ENCODE measurements at places on chromosomes 11 and 22.

GRCh38 chr11:85045716-85046115, 581.4 kb downstream of the DLG2 start:
- DNase-seq = no peak

DNA sequence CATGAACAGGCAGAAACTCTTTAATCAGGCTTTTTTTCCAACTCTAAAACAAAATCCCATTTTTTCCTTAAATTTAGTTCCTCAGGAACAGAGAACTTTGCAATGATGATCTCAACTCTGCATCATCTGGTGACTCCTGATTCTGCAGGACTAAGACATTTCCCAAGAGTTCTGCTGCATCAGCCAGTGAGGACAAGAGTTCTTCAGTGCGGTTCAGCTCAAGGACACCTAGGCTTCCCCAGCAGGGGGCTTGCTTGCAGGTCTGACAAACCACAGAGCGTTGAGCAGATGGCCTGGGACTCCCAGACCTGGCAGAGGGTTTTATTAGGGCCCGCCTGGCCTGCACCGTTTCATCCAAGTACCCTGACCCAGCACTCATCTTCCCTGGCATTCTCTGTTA, 6.4 kb downstream of the CDCA5 start:
- DNase-seq = no peak

DNA sequence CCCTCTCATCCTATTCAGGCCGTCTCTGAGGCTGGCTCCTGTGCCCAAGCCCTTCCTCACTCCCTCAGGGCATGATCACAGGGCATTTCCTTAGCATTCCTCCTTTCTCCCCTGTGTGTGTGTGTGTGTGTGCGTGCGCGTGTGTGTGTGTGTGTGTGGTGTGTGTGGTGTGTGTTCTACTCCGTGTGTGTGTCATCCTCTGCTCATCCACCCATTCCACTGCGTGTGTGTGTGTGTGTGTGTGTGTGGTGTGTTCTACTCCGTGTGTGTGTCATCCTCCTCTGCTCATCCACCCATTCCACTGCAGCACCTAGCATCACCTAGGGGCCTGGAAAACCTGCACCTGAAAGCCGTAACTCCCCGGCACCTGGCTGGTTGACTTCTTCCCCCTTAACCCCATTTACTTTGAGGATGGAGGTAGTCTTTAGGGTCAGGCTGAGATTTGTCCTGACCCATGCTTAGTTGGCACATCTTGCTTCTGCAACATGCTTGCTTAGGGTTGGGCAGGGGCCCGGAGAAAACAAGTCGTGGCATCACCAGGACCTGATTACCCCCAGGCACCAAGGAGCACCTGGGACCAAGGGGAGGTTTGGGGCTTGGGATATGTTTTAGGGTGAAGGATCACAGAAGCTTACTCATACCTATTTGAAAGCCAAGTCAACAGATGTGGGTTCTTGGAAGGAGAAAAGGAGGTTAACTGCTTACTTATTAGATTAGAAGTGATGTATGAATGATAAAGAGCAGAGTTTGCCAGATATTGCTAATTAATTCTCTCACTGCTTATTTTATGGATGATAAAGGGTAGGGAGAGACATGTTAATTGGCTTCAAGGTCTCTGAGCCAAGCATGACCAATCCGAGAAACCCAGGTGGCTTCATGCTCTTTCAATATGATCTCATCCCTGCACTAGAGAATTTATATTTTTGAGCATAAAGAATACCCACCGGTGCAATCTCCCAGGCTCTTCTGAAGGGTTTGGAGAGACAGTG, 18.9 kb downstream of the TIMP3 start:
- DNase-seq = no peak

GRCh38 chr11:78656327-78656726, 81.7 kb upstream of the NARS2 start:
- no peak for DNase-seq

GRCh38 chr22:25363474-25363873, 144.0 kb downstream of the CRYBB2 start:
- no peak for DNase-seq

- no peak for DNase-seq
These were observed 1.4 kb upstream of the GNAZ start for GRCh38 chr22:23068832-23069385.

DNA sequence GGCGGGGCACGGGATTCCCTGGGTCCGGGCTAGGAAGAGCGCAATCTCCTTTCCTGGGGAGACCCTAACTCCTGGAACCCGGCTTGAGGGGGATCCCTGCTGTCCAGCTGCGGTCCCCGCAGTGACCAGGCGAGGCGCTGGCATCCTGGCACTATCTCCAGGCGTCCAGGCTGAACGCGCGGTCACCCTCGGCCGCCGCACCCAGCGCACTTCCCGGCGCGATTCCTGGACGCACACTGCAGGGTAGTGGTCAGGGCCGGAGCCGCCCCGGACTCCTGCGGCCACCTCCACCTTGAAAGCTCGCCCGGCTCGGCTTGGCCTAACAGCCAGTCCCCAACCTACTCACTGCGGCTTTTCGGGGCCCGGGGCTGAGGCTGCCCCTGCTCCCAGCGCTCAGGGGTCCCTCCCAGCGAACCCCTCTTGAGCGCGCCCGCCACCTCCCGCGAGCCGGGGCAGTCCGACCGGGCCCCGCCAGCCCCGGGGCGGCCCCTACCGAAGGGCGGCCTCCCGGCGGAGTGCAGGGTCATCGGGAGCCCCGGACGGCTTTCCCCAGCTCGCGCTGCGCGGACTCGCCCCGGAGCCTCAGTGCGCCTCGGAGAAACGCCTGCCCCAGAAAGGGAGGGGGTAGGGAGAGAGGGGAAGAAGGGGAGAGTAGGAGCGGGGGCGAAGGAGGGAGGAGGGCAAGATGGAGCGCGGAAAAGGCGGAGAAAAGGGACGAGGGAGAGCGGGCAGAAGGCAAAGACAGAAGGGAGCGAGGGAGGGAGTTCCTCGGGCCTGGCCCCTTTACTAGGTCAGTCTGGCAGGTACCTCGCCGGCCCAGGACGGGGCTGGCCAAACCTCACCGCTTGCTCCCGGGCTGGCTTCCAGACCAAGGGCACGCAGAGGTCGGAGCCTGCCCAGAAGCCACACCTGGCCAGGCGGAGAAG, 1.0 kb downstream of the POU2AF3 start:
- DNase-seq = no peak

- DNase-seq = no peak
These were observed 1039.3 kb downstream of the NTM start for GRCh38 chr11:132409573-132410355.

DNA sequence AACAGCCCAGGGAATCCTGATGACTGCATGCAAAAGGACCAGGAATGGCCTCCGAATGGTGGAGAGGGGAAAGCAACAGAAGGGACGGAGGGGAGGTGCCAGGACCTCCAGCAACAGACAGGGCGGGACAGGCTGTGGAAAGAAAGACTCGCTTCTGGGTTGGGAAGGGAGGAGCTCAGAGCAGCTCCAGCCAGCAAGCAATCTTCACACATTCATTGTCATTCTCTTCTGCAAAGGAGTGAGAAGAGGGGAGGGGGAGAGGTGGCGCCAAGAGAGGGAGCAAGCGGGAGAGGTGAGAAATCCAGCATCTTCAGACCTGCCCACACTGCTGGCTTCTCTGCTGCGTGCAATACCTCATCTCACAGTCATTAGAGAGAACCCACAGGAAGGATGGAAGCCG, 509.0 kb downstream of the BUD13 start:
- no peak for DNase-seq

DNA sequence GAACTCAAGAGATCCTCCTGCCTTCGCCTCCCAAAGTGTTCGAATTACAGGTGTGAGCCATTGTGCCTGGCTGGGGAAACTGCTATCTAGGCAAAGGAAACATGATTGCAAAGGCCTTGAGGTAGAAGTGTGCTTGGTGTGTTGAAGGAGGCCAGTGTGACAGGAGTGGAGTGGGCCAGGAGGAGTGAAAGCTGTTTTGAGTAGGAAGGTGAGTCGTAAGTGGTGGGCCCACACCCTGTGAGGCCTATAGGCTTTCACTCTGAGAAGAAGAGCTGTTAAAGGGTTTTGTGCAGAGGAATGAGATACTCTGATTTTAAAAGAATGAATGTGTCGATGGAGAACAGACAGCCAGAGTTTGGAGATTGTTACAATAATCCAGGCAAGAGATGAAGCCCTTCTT, 43.4 kb downstream of the WEE1 start:
- DNase-seq = no peak

DNA sequence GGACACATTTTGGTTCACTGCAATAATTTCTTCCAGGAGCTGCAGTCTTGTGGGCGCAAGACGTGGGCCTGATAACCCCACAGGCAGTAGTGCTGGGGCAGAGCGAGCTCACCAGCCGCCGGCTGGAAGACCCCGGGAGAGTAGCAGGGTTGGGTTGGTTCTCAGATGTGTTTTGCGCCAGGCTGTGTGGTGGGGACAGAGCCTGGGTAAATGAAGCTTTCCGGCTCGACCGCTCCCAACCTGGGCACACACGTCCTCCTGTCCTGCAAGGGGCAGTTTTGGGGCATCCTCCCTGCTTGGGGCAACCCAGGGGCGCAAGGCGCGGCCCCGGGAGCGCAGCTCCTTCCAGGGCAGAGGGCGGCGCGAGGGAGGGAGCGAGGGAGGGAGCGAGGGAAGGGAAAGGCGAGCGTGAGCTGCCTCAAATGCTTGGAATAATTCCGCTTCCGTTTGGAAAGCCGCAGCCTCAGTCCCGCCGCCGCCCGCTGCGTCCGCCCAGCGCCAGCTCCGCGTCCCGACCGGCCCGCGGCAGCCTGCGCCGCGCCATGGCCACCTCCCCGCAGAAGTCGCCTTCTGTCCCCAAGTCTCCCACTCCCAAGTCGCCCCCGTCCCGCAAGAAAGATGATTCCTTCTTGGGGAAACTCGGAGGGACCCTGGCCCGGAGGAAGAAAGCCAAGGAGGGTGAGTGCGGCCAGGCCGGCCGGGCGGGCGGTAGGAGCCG, at the start of gene PARVA:
Gene PARVA, plus strand, starts transcription at position 466 of the 718 bp plus-strand sequence. Its CDS starts 77 bp downstream, at position 543.
- no peak for DNase-seq

GRCh38 chr22:36913427-36914389, at the start of gene CSF2RB:
Gene CSF2RB (plus strand): TSS chr22:36913628. CDS start chr22:36922208, 8,580 bp downstream.
- no peak for DNase-seq

- no peak for DNase-seq
These were observed 2.8 kb downstream of the USH1C start for GRCh38 chr11:17541330-17541885.

- DNase-seq = no peak
These were observed 77.5 kb upstream of the MYOD1 start for GRCh38 chr11:17641792-17642350.

- no peak for DNase-seq
These were observed 113.0 kb upstream of the NAV2 start for GRCh38 chr11:19599681-19600080.

GRCh38 chr11:95296621-95297025, 65.6 kb upstream of the SESN3 start:
- no peak for DNase-seq

Measured in stimulated activated CD8-positive, alpha-beta memory T cell treated with anti-CD3 and anti-CD28 coated beads, Interleukin-12 subunit alpha, Interleukin-12 subunit beta, amount 100 ng/mL, for 4 hours (primary cell).